Stimulated activated CD4-positive, alpha-beta T cell treated with anti-CD3 and anti-CD28 coated beads, Interleukin-15, amount 100 ng/mL, for 24 hours (primary cell): ENCODE measurements at places on chromosomes 3 and 15.

DNA sequence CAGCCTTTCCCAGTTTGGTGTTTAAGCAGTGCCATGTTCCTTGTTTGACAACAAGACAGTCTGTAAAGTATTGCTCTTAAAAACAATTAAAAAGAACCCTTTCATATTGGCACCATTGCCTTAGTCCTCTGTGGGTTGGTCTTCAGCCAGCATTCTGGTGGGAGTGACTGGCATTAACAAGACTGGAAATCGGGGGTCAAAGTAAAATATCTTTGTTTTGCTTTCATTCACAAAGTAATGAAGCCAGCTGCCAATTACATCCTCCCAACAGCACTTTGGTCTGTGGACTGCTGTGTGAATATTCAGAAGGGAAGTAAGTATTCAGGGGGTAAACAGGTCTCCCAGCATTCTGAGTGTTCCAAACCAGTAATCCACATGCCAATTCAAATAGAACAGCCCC, 8.3 kb upstream of the VILL start:
- DNase-seq, result no peak

DNA sequence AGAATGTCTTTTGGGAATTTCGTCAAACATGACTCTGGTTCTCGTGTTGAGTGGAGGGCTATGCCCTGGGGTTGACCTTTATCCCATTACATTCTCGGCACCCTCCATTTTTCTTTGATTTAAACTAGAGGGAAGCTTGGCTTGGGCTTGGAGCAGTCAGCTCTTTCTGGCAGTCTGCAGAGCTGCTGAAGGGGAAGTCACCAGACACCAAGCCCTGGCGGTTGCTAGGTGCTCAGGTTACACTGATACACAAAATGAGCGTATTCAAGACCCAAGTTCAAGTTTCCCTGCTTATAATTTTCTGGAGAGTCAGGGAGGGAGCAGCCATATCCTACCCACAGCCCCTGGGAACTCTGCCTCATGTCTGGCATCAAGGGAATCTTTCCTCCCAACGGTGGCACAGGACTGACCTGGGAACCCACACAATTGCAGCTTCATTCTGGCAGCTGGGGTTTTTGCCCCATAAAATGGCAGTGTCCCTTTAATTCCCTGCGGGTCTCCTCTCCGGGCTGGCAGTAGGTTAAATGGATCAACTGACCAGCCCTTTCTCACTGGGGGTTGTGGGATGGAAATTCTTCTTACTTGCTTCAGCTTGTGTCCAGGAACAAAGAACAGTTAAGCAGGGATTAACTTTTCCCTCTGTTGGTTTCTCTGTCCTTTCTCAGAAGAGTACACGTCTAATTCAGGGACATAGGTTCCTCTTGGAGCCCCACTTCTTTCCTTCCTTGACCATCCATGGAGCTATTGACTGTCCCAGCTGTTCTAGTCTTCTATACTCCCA, 110.0 kb upstream of the DLG1 start:
- no peak for DNase-seq

- no peak for DNase-seq
These were observed 37.9 kb downstream of the MYO5C start for GRCh38 chr15:52257734-52258062.

DNA sequence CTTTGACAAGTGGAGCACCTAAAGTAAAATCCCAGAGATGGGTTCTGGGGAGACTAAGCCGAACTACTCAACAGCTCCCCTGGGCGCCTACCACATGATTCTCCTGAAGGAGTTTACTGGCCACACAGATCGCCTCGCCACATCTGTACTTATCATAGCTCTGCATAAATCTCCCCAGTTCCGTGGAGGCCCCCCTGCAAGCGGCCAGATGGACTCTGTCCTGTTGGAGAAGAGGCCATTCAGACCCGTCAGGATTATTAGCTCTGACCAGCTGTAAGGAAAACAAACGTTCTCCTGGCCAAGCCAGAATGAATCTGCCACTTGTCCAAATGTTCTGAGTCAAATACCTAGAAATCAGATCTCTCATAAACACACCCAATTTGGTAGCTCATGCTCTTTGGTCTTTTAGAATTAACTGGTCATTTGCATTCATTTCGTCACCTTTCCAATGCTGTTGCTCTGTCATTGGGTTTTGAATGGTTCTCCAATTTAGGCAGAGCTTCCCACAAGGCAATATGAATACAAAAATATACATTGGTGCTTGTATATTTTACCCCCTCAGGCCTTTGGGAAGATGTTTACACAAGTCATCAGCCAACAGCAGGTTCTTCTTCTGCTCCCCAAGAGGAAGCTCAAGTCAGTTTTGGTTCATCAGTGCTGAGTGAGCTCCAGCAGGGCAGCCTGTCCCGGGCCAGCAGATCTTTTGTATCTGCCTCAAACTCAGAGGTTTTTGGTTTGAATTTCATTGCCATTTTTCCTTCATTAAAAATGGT, 124.5 kb downstream of the THSD4 start:
- no peak for DNase-seq

DNA sequence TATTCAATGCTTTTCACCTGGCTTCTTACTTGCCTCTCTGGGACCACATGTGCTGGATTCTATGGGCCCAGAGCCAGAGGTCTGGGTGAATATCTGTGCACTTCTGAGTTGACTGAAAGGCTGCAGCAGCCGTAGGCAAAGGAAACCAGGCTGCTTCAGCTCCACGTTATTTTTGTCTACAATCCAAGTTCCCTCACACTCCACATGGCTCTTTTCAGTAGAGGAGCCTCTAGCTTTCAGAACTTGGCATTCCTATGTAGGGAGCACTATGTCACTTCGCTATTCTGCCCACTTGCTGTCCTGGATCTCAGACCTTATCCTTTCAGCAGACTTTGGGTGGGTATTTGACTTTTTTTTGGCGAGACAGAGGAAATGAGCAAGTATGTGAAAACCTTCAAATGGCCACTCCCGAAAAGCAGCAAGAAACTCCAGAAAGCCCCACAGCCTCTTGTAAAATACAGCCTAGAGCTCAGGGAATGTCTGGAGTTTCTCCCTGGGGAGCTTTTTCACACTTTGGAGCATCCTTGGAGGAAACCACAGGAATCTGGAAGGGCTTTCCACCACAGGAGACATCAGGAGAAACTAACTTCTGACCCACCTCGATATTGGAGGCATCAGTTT, 80.9 kb downstream of the DUT start:
- no peak for DNase-seq

DNA sequence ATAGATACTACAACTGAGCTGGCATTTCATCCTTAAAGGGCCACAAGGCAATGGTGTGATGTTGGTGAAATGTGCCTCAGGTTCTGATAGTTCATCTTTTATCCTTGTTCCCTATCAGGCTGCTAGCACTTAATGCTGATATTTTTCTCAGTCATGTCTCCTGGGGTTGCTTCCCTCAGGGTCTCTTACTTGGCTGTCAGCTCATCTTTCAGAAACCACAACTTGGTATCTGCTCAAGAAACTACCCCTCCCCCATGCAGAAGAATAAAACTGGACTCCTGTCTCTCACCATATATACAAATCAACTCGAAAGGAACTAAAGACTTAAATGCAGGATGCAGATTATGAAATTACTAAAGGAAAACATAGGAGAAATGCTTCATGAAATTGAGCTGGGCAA, 308.1 kb downstream of the CHST2 start:
- no peak for DNase-seq

DNA sequence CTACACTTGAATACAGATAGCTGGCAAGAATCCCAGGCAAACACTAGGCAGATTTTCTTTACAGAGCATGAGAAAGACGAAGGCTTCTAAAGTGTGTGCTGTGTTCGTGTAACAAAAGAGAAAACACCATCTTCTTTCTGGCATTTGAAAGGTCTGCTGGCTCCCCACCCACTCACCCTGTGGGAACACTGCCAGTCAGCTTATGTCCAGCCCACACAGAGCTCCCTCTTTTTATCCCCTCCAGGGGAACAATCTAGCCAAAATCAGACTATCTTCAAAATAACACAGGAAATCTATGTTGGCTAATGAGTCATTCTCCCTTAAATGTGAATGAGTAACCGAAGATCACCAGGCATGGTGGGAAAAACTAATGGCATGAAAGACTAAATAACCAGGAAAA, 45.6 kb upstream of the PAQR5 start:
- DNase-seq, result no peak

- no peak for DNase-seq
These were observed 43.5 kb upstream of the AKAP13 start for GRCh38 chr15:85336880-85337279.

DNA sequence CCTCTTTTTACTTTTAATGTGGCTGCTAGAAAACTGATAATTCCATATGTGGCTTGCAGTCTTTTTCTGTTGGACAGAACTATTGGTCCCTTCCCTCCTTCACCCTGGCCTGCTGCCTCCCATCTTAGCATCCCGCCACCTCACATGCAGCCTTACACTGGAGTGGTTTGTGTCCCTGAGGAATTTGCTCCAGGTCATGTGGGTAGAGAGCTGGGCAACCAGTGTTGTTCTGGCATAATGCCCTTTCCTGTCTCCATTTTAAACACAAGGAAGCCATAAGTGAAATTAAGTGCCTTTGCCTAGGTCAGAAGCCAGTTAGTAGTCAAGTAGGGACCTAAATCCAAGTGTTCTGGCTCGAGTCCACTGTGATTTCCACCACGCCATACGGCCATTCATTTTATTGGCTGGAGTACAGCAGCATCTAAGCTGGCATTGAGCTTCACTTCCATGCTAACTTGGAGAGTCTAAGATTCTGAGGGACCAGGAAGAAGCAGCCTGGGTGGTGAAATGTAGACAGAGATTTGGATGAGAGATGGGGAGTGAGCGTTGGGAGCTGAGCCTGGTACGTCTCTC, 46.0 kb upstream of the PLXNA1 start:
- DNase-seq, result no peak

DNA sequence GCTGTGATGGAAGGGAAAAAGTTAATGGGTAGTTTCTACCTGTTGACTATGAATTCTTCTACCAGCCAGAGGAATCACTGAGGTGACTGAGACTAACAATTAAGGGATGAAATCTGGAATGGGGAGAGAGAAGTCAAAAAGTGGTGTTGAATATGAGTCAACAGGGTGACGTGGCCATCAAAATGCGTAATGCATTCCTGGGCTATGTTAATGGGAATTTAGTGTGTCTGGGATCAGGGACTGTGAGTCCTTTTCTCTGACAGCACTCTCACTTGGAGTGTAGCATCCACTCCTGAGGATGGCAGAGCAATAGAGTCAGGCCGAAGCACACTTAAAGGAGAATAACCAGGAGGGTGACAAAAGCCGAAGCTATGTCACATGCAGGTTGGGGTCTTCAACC, 60.4 kb downstream of the MESD start:
- no peak for DNase-seq

- DNase-seq, result peak; percentile 24
These were observed 39.3 kb downstream of the TRANK1 start for GRCh38 chr3:36905545-36905944.

GRCh38 chr3:10322352-10322710, 1.4 kb upstream of the SEC13 start:
- DNase-seq, result no peak

GRCh38 chr3:54188176-54188791, 65.9 kb downstream of the CACNA2D3 start:
- DNase-seq, result peak; percentile 23

GRCh38 chr3:130323503-130323902, 22.0 kb upstream of the COL6A5 start:
- no peak for DNase-seq

DNA sequence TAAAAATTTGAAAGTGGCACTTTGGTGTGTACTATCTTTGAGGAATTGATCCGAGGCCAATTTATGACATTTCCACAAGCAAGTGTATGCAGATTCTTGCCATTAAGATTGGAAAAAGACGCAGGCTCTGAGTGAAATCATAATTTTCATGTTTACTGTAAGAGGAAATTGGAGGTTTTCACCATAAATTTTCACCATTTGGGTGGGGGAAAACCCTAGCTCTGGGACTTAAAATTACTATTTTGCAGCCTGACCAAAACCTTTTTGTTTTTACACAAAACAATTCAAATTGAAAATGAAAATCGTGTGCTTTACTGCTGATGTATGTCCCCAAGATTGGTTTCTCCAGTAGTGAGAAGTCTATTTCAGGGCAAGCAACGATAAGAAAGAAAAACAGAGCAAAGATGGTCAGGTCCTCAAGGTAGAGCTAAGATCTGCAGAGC, 282.6 kb downstream of the FOXP1 start:
- DNase-seq, result peak; percentile 31

DNA sequence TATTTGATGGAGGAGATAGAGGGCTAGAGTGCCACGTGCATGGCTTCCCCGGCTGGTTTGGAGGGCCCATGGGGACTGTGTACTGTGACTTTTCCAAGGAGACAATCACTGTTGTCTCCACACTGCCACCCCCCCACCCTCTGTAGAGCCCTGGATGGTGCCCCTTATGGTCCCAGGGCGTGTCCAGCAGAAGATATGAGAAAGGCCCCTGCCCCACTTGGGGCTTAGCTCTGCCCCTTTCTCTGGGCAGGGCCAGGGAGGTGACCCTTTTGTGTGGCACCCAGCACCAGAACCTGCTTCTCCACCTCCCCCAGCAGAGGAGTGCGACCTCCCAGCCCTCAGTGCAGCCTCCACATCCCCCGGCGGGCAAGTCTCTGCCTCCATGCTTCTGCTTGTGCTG, 32.1 kb downstream of the SPSB4 start:
- DNase-seq, result no peak

GRCh38 chr15:25623708-25624107, 184.9 kb upstream of the UBE3A start:
- DNase-seq, result no peak
